ENCODE measurements at places on chromosomes 5 and 9.

GRCh38 chr5:156598964-156599363 lies 251.1 kb upstream of the PPP1R2B start:
- DNase-seq, result no peak

DNA sequence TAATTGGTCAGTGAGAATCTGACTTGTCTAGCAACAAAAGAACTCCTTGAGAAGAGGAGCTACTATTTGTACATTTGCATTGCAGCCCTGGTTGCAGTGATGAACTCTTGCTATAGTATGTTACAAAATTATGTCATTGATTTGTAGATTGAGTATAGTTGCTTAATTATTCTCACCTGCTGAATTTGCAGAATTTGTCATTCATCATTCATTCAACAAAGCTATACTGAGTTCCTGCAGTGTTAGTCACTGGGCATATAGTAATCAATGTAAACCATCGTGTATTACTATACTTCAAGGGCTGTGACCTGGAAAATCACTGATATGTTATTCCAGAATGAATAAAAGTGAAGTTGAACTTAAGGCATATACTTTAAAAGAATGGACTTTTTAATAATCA lies 50.1 kb downstream of the SLC1A3 start:
- no peak for DNase-seq

GRCh38 chr5:143583409-143583808 lies 179.9 kb upstream of the NR3C1 start:
- no peak for DNase-seq

- no peak for DNase-seq
Measured at GRCh38 chr9:30771760-30772159, 1612.7 kb upstream of the ACO1 start.

DNA sequence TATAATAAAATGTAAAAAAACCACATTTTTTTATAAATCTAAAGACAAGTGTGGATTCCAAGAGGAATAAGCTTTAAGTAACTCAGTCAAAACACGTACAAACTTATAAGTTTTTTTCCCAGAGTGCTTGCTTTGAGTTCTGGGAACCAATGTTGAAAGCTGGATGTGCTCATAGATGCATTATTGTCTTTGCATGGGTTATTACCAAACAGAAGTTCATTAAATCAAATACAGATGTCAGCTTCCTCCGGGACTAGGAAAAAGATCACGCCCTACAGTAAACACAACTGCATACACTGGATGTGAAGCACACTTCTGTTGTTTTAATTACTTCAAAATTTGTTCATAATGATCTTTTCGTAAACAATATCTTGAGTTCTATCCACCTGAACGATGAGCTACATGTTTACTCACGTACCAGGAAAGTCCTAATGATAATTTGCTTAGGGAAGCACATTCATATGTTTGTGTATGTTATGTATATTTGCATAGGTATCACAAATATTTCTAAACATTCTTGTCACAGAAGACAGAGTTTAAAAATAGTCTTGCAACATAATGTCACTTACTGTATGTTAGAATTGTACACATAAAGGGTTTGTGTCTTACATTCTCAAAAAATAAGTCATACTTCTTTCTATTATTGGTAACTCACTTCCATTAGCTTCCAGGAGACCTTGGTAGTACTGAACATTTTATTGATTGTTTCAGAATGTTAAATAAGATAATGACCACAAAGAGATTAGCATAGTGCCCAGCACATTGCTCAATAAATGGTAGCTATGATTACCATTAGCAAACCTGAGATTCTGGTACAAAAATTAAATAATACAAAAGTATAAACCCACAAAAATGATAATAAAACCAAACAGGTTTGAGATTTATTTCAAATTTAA lies 427.4 kb downstream of the CETN3 start:
- no peak for DNase-seq

DNA sequence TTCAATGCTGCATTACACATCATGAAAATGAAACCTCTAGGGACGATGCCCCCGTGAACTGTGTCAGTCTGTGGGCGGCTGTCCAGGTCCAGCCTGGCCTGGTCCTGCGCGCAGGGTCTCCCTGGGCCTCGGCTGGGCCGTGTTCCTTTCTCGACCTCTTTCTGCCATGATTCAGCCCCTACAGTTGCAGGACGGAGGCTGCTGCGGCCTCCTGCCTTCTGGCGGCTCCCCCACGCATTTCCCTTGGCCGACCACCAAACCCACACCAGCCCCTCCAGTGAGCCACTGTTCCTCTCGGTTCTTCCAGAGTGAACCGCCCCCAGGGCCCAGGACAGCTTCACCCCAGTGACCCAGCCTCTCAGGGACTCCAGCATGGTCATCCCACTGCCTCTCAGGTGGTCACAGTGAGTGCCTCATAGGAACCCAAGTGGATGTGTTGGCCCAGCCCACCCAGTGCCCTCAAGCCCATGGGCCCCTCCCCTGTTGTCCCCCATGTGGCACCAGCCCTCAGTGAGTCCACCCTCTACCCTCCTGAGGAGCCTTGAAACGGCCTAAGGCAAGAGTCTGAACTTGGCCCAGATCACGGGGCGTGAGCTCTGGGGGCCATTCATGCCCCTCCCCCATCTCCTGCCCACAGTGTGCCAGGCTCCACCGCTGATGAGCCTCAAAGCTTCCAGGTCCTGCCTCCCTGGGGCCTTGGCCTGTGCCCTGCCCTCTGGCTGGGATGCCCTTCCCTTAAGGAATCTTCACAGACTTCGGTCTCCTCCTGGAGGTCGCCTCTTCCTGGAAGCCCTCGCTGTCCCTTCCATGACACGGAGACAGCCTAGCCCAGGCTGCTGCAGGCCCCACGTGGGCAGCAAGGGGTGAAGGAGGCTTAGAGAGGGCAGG lies 10.0 kb upstream of the CLIC3 start:
- no peak for DNase-seq

GRCh38 chr9:90552317-90552716 lies 90.3 kb downstream of the DIRAS2 start:
- DNase-seq, result no peak

- no peak for DNase-seq
Measured at GRCh38 chr5:120550358-120550757, 86.3 kb downstream of the PRR16 start.

All from CD4-positive, alpha-beta T cell treated with Interleukin-6 at 100 ng/mL for 8 hours (primary cell).